ENCODE measurements at places on chromosomes 3 and 15.

DNA sequence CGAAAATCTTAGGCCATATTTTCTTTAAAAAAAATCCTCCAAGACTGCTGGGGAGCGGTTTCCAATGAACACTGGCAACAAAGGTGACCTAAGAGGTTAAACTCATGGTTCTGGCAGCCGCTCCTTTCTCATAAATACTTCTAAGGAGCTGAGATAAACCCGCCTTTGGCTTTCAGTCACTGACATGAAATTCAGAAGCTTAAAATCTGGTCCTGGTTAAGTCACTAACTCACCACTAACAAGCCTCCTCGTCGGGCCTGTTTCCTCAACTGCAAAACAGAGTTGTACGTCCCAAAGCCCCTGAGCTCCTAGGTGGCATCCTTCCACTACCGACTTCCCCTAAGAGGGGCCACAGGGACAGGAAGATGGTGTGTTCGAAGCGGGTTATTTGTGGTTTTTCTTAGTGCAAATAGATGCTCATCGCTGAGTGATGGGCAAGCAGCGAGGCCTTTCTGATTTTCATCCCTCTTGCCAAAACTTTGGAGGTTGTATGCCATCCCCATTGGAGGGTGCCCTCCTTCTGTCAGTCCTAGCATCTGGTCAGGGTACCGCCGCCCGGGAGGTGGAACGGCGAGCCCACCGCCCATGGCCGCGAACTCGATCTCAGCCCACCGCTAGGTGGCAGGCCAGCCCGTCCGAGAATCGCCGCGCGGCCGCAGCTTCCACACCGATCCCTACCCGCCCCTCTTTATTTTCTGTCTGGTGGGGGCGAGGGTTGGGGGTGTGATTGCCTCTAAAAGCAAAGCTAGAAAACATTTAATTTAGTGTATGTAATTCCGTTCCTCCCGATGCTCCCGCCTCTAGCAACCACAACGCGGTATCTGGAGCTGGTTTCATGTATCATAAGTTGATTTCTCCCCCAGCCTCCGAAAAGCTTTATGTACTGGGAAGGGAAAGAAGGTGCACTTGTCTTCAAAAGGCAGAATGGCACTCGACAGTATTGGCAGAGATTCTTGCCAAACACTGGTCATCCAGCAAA, 4.6 kb downstream of the BCL6 start:
- DNase-seq = peak; percentile 62

- no peak for DNase-seq
Observed at GRCh38 chr3:72848703-72849081, 447 bp upstream of the SHQ1 start.

GRCh38 chr3:71581457-71582035, 2.0 kb downstream of the FOXP1 start:
- no peak for DNase-seq

GRCh38 chr3:60424034-60424433, 827.2 kb downstream of the FHIT start:
- no peak for DNase-seq

GRCh38 chr3:140942221-140943104, 827 bp downstream of the SLC25A36 start:
- no peak for DNase-seq

All from HuH-7.5 (cell line).